SIG-M5 (cell line): ENCODE measurements at places on chromosomes 4 and X.

DNA sequence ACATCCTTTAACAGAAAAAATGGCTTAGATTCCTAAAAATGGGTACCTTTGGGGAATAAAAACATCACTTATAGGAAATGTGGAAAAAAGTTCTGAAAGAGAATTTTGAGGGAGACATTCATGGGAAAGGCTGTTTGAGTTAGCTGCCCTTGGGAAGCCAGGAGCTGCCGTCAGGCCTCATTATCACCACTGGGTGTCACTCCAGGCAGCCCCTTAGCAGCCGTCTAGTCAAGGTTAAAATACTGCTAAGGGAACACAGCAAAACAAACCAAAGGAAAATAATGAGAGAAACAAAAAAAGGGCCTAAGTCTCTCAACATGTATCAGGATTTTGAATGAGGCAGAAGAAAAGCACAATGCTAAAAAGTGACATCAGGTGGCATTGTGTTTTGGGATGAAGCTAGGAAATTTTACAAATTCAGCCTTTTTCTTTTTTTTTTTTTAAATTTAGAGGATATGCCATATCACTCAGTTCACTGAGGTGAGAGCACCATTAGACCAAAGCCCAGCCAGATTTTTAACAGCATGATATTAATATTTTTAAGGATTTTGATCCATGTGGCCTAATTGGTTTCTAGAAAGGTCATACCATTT, 235.3 kb downstream of the GPAT3 start:
- DNase-seq: no peak

DNA sequence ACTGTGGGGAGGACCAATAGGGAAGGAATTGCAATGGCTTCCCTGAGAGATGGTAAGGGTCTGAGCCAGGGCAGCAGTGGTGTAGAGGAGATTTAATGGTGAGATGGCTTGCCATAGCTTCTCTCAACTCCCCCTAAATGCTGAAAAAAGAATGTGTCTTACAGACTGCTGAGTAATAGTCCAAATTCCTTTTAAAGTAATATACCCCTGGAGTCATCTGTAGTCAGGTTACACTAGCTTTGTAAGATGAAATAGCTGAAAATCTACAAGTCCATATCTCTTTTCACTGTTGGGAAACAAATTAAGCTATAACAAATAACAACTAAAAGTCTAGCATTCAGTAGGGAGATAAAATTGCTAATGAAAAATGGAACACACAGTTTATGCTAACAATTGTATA, 33.5 kb downstream of the MAPK10 start:
- DNase-seq: no peak

GRCh38 chr4:124685851-124686250, 26.7 kb downstream of the ANKRD50 start:
- no peak for DNase-seq

- DNase-seq: no peak
Measured at GRCh38 chr4:31016322-31017061, 296.3 kb downstream of the PCDH7 start.

GRCh38 chr4:138409670-138410069, 167.5 kb upstream of the SLC7A11 start:
- no peak for DNase-seq

- peak; percentile 56 for DNase-seq
Measured at GRCh38 chr4:159102622-159103383, at the start of gene RAPGEF2. TSS of gene RAPGEF2 (plus strand) at chr4:159103079. CDS start at chr4:159104163, 1,084 bp downstream.

- no peak for DNase-seq
Measured at GRCh38 chr4:38582889-38583470, 81.0 kb upstream of the KLF3 start.

DNA sequence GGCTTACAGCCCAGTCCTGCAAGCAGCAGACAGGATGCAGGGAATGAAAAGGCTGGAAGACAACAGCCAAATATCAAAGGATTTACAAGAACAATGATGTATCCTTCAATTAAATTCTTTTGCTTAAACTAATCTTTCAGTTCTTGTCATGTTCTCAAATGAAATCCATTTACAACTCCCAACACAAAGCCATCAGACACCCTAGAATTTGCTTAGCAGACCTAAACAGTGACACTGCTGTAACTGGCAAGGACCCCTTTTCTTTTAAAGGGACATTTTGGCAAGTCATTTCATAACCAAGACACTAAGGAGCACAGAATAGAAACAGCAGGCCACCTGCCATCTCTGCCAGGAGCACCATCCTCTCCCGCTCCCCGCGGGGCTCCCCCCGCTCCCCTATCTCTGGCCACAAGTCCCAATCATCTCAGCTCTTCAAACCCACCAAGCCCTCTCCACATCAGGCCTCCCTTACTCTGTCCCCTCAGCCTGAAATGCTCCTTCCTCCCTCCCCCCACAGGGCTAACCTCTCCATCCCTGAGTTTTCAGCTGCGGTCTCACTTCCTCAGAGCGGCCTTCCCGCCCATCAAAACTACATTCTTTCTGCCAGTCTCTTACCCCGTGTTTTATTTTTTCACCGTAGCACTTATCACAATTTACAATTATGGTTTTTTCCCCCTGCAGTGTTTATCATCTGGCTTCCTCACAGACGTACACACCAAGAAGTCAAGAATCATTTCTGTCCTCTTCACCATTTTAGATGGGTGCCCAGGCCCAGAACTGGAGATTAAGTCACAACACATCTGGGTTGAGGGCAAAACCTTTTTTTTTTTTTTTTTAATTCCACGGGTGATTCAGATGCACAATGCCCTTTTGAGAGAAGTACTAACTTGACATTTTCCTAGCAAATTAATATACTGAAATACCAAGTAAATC, 45.8 kb downstream of the TSPAN5 start:
- DNase-seq: no peak

GRCh38 chrX:147958291-147958690, 22.8 kb upstream of the FMR1NB start:
- DNase-seq: no peak

- DNase-seq: no peak
Measured at GRCh38 chrX:119407681-119408080, 8.5 kb downstream of the SLC25A43 start.

DNA sequence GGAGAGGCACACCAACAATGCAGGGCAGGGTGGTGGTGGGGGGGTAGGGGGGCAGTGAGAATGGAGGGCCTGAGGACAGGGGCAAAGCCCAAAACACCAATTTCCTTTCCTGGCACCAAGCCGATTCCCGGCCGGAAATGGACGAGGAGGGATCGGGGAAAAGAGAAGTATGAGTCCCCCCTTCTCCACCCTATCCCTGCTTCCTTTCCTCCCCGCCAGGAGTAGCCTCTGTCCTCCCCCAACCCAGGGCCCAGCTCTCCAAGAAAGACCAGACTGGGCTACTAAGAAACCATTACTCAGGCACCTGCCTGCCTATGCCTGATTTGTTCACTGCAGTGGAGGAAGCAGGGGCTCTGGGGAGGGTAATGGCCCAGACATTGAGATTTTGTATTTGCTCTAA, 402 bp downstream of the CCDC120 start:
- DNase-seq: no peak

- no peak for DNase-seq
Measured at GRCh38 chr4:11724731-11725130, 296.0 kb upstream of the HS3ST1 start.

GRCh38 chr4:6343939-6344408, 74.3 kb downstream of the WFS1 start:
- DNase-seq: no peak

DNA sequence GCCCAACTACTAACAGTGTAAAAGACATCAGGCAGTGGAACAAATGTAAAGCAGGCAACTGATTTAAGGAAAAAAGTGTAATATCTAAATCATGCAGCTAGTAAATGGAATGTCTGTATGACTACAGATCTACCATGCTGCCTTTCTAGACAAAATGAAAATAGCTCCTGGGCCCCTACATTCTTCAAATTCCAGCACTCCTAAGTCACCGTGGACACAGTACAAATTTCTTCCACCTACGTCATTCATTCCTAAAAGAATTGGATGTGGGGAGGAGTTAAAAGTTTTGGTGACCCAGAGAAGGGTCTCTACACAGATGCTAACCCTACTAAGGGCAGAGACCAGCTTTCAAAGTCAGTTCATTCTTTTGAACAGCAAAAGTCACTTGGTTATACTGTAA, 137.2 kb upstream of the ARHGEF9 start:
- no peak for DNase-seq

DNA sequence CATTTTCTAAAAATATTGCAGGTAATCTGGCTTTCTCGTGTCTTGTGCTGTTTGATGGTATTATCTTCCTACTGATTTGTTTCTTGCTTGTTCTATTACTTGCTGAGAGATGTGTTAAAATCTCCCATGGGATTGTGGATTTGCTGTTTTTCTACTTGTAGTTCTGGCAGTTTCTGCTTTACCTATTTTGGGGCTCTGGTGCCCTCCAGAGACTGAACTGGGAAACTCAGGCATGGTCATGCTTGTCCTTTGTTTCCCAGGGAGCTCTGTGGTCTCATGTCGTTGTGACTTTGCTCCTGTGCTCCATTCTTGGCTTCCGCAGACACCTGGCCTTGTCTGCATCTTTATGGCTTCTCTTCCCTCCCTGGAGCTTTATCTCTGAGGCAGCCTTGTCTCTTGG, 39.5 kb downstream of the NSD2 start:
- DNase-seq: no peak

- no peak for DNase-seq
Measured at GRCh38 chr4:22824091-22824490, 131.4 kb downstream of the GBA3 start.

- no peak for DNase-seq
Measured at GRCh38 chr4:165355900-165356300, 22.9 kb upstream of the CPE start.

GRCh38 chr4:148787831-148788477, 345.7 kb upstream of the NR3C2 start:
- no peak for DNase-seq

GRCh38 chrX:35819241-35819640, 21.1 kb downstream of the MAGEB16 start:
- DNase-seq: no peak

DNA sequence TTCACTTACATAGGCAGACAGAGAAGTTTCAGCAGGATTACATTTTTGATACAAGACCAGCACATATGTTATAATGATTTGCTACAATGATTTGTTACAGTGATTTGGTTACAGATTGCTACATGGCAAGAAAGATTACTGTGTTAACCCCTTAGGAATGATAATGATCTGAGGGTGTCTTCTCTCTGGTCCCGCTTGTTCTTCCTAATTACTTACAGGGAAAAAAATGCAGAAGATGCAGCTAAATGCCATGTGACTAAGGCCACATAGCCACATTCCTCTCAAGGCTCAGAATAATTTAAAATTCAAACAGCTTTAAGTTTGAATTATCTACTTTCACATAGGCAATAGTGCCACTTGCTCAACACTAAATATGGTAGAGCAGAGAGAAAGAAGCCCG, 9.7 kb upstream of the LAP3 start:
- no peak for DNase-seq

- no peak for DNase-seq
Measured at GRCh38 chr4:174111422-174111821, 172.0 kb downstream of the FBXO8 start.

DNA sequence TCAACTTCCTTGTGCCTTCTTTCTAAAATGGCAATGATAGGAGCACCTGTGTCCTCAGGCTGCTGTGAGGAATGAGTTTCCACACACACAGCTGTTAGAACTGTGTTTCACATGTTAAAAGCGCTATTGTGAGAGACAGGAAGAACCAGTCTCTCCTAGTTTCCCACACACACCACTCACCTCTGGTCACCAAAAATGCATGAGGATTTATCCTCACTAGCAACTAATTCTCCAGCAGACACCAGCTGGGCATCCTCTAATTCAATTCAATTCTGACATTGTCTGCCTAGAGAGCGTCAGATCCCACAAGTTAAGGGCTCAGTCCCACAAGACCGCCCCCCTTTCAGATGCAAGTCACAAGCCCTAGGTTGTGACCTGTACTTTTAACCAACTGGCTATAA, 29.0 kb upstream of the SLC2A9 start:
- DNase-seq: no peak

DNA sequence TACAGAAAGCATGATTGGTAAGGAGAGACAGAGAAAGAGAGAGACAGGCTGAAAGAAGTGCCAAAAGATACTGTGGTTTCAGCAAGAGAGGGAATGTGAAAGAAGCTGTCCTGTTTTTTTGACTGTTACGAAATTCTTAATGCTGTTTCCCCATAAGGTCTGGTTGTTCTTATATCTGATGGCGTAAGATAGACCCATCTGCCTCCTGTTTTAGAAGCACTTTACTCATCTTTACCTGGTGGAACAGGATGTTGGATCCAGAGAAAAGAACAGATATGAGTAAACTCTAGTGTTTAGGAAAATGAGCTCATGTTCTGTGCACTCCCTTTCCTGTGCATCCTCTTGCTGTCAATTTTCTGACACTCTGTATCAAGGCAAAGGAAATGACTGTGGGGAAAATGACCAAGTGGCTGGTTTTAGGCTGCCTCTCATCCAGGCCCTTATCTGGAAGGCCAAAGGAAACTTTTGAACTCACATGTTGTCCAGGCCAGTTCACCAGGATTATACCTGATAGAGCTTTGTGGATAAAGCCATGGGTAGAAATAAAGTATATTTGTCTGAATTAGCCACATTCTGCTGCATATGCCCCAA, 311.7 kb upstream of the HTR2C start:
- no peak for DNase-seq

- no peak for DNase-seq
Measured at GRCh38 chr4:7058792-7059191, 9.1 kb downstream of the GRPEL1 start.

DNA sequence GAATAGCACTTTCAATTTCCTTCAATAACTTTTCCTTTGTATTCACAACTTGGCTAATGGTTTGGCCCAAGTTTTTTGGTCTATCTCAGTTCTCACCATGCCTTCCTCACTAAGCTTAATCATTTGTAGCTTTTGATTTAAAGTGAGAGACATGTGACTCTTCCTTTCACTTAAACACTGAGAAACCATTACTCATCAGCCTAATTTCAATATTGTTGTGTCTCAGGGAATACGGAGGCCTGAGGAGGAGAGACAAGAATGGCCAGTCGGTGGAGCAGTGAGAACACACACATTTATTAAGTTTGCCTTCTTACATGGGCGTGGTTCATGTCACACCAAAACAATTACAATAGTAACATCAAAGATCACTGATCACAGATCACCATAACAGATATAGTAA, 56.7 kb downstream of the TSPAN5 start:
- no peak for DNase-seq

GRCh38 chr4:149113804-149114430, 671.7 kb upstream of the NR3C2 start:
- DNase-seq: no peak

GRCh38 chr4:164485136-164485535, 268.8 kb upstream of the SMIM31 start:
- no peak for DNase-seq

DNA sequence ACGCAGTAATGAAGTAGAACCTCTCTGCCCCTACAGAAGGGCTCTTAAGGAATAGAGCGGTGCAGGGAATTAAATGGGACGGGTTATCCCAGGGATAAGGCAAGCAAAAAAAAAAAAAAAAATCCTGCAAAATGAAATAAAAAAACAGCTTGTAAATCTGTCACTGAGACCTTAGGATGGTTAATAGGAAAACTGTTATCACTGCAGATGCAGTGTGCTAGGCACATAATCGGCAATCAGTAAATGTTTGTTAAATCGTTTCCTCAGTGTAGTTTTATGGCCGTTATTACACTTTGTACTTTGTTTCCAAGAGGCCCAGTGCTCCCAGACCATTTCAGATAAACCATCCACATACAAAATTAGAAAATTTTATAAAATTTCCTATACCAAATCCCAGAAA, 1.0 kb downstream of the HNRNPH2 start:
- DNase-seq: no peak
